Central memory CD8-positive, alpha-beta T cell (primary cell): ENCODE measurements at places on chromosomes 7 and 10.

GRCh38 chr10:112532956-112533355 lies 85.9 kb downstream of the VTI1A start:
- DNase-seq: no peak

DNA sequence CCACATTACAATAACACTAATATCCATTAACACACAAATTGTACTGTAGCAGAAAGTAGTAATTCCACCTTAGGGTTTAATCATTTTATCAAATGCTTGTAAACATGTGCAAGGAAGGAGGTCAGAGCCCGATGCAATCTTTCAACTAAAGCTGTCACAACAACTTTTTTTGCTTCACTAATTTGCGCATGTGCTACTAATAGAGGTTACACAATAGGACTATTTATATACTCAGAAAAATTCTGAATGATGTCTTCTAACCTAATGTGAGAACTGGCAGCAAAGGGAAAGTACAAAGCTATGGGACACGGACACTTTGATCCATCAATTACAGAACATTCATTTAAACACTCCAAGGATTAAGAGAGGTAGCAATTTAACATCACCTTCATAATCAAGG lies 244.4 kb downstream of the CHCHD3 start:
- no peak for DNase-seq

GRCh38 chr10:102555781-102556328 lies 52.1 kb downstream of the SUFU start:
- no peak for DNase-seq

- DNase-seq: no peak
These were observed 46.1 kb downstream of the PROSER2 start for GRCh38 chr10:11869219-11869618.

- DNase-seq: no peak
These were observed 59.8 kb upstream of the MAGI2 start for GRCh38 chr7:79513261-79513660.

GRCh38 chr7:17022920-17023319 lies 141.1 kb upstream of the AGR3 start:
- no peak for DNase-seq

DNA sequence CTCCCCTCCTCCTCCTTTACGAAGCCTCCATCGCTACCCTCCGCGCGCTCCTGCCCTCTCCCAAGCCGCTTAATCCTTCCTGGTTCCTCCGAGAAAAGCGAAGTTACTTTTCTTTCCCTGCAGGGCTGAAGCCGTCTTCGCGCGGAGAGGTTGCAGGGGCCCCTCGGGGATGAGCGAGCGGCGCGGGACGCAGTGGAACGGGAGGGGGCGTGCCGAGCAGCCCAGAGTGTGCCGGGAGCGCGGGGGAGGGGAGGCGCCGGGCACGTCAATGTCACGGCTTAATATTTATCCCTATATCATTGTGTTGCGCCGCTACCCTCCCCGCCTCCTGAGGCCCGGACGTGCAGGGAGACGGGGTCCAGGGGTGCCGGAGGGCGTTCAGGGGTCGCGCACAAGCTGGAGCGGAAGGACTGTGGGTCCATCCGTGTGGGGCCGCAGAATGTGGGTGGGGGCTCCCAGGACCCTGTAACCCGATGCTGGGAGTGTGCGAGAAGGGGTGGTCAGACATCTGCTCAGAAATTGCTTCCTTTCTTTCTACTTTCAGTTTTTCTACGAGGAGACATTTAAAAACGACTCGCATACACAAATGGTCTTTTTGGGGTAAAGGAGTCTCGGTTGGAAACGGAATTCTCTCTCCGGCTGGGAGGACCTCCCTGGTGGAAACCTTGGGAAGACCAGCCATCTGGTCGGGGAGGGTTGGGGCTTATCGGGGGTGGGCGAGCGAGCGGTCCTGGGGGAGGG lies 2.4 kb downstream of the CDK6 start:
- DNase-seq: peak; percentile 47

- no peak for DNase-seq
These were observed 127.9 kb upstream of the STK17A start for GRCh38 chr7:43454936-43455518.

- no peak for DNase-seq
These were observed 131.9 kb downstream of the TFPI2 start for GRCh38 chr7:93758631-93759030.

GRCh38 chr10:51170518-51171245 lies 96.4 kb downstream of the PRKG1 start:
- no peak for DNase-seq

DNA sequence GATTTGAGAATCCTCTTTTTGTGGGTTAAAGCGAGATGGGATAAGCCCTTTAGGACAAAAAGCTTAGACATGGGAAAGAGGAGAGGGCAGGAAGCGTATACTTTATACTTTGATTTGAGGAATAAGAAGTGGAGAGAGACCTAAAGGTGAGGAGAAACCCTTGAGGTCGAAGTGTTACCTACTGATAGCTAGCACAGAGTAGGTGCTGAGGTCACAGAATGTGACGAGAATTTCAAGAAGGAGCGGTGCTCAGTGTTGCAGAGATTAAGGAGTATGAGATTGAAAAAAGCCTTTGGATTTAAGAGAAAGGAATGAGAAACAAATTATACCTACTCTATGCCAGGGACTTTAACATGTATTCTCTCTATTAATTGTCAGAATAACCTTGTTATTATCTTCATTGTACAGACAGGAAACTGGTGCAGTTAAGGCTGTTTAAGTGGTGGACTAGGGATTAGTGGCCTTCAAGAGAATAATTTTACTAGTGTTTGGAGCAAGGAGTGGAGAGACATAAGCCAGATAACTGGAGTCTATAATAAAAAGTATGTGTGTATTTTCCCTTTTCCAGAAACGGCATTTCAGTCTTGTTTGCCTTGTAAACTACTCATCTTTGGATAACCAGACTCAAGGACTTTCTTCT lies 8.8 kb downstream of the CAPZA2 start:
- DNase-seq: no peak

- no peak for DNase-seq
These were observed 145.7 kb downstream of the MAPK8 start for GRCh38 chr10:48451969-48452878.

- no peak for DNase-seq
These were observed 105.0 kb upstream of the DGKB start for GRCh38 chr7:15007507-15007906.
